Large intestine (tissue), 12 donors: ENCODE measurements at places on chromosomes 4 and X. TPM values are rescaled to one million over a fixed set of nuclear protein-coding genes. Genes with fewer than 3 reads are reported as not detected.

The RASL11B gene
- 2.1 TPM for polyA plus RNA-seq

The CFAP99 gene
- 0.09 TPM for polyA plus RNA-seq

The HSPA4L gene
- polyA plus RNA-seq: 2.1 TPM

The ZXDA gene
- 4.3 TPM for polyA plus RNA-seq

The JAKMIP1 gene
- polyA plus RNA-seq: 2.1 TPM

The SPANXD gene
- polyA plus RNA-seq: not detected

The ZIC3 gene
- polyA plus RNA-seq: not detected

The TMPRSS11F gene
- not detected for polyA plus RNA-seq

The MAEA gene
- polyA plus RNA-seq: 51.2 TPM

The RAB41 gene
- polyA plus RNA-seq: 0.69 TPM

The DCHS2 gene
- 1.2 TPM for polyA plus RNA-seq

The PAGE2B gene
- polyA plus RNA-seq: 0.57 TPM

The ADH1A gene
- 1.3 TPM for polyA plus RNA-seq

The SOX3 gene
- not detected for polyA plus RNA-seq

The GAGE12F gene
- polyA plus RNA-seq: not detected

The MXRA5 gene
- polyA plus RNA-seq: 10.8 TPM

The SRPK3 gene
- polyA plus RNA-seq: 1.8 TPM

The TMEM150C gene
- 3.9 TPM for polyA plus RNA-seq

The PABPC1L2B gene
- polyA plus RNA-seq: 0.04 TPM

The CENPVL1 gene
- 0.19 TPM for polyA plus RNA-seq

The FBXL5 gene
- polyA plus RNA-seq: 73.8 TPM

The RAB40AL gene
- polyA plus RNA-seq: 0.25 TPM

The DCAF8L2 gene
- polyA plus RNA-seq: 0.03 TPM

The PPP3CA gene
- 23.5 TPM for polyA plus RNA-seq

The RTL3 gene
- 0.48 TPM for polyA plus RNA-seq

The GJB1 gene
- polyA plus RNA-seq: 64.0 TPM

The MAGEE1 gene
- polyA plus RNA-seq: 2.3 TPM

The CCDC160 gene
- 0.10 TPM for polyA plus RNA-seq

The SATL1 gene
- polyA plus RNA-seq: 0.22 TPM

The POU4F2 gene
- polyA plus RNA-seq: not detected
